Lower lobe of right lung (tissue), 2 donors: ENCODE measurements at places on chromosomes 1 and 21. TPM values are rescaled to one million over a fixed set of nuclear protein-coding genes. Genes with fewer than 3 reads are reported as not detected.

DNA sequence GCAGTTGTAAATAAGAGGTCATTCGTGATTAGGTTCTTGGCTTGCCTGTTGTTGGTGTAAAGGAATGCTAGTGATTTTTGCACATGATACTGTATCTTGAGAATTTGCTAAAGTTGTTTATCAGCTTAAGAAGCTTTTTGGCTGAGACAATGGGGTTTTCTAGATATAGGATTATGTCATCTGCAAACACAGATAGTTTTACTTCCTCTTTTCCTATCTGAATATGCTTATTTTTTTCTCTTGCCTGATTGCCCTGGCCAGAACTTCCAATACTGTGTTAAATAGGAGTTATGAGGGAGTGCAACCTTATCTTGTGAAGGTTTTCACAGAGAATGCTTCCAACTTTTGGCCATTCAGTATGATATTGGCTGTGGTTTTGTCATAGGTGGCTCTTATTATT is 576.1 kb upstream of the RGS18 start:
- no peak overlapping the region for H3K4me3 ChIP-seq
- no peaks in the 10 kb centered on the region for H3K4me1 ChIP-seq
- no peak for DNase-seq

GRCh38 chr1:60865166-60865565 is 217.2 kb upstream of the NFIA start:
- H3K27me3 ChIP-seq = peaks cover 6% of the 10 kb centered on the region
- no peaks in the 10 kb centered on the region for H3K36me3 ChIP-seq
- H3K4me1 ChIP-seq = peaks cover 7% of the 10 kb centered on the region
- no peak for DNase-seq

Gene NTMT2
- total RNA-seq = not detected

- no peaks in the 10 kb centered on the region for H3K27me3 ChIP-seq
- no peak overlapping the region for H3K27ac ChIP-seq
- H3K4me1 ChIP-seq = peaks cover 6% of the 10 kb centered on the region
- no peaks in the 10 kb centered on the region for H3K36me3 ChIP-seq
- no peak for DNase-seq
- H3K4me3 ChIP-seq = no peak overlapping the region
These were observed 7.0 kb downstream of the DSTYK start for GRCh38 chr1:205204552-205204951.

- H3K27ac ChIP-seq = no peak overlapping the region
- no peaks in the 10 kb centered on the region for H3K36me3 ChIP-seq
- DNase-seq = no peak
- no peaks in the 10 kb centered on the region for H3K27me3 ChIP-seq
These were observed 26.2 kb downstream of the ZMYND12 start for GRCh38 chr1:42429603-42430002.
